ENCODE measurements at places on chromosomes 2 and 18.

GRCh38 chr2:176152350-176153181, 1.2 kb downstream of the HOXD4 start:
- no peak for DNase-seq

GRCh38 chr18:75418293-75419005, 9.1 kb downstream of the SMIM21 start:
- no peak for DNase-seq

DNA sequence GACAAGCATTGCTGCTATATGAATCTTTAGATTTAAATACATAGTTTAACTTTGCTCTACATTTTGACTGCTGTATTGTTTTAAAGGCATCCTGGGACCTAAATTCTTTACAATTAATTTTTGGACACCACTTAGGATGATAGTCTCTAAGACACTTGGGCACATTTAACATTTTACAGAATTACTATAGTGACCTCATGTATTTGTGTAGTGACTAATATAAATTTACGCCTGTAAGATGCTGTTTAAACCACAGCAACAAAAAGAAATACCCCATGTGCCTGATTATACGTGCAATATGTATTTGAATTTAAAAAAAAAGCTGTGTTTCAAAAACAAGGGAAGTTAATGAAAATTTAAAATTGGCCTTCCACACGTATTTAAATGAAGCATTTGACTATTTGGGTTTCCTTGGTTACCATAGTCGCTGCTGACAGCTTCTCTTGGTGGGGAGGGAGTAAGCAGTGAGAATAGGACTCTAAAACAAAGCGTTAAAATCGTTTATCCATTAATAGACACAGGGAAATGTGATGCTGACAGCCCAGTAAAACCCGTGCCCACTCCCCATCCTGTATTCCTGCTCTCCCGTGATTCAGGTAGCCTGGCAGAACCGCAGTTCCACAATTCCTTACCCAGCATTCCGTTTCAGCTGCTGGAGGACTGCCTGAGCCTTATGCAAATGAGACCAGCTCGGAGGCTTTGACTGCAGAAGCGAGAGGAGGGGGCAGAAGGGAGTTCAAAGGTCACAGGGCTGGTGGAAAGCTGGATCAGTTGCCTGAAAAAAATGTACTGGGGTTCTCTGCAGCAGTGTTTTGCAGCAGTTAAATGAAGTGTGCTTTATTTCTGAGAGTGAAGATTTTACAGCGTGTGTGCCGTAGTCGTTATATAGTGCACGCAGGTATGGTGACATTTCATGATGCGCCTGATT, 104.3 kb downstream of the CSRNP3 start:
- DNase-seq = no peak

DNA sequence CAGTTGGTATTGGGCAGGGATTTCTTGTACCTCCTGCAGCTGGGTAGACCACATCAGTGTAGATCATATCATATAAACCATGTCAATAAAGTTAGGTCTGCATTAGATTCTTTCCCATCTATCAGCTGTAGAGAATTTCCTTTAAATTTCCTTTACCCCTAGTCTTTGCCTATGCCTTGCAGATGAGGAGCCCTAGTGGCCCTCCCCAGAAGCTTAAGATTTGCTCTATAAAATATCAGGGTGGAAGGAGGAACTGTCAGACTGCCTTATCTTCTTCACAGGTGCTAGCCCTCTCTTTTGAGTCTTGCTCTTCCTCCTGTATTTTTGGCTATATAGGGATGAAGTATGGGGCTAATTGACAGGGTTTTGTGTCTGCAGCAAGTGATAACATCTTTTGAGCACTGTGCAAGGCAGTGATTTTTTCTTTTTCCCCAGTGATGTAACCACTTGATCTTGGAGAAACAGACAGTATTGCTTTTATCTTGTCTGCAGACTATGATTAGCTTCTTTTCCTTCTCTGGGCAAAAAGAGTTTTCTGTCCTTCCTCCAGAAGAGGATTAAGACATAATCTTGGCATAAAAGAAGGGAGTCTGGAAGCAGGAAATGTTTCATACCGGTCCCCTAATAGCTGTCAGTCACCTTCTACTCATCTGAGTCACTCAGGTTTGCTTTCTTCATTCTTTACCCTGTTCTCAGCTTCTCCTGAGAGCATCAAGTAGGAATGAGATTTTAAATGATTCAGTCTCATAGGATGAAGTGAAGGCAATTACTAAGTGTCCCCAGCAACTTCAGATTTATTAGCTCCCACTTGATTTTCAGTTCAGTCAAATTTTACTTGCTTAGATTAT, 286.4 kb downstream of the CDH19 start:
- DNase-seq = no peak

DNA sequence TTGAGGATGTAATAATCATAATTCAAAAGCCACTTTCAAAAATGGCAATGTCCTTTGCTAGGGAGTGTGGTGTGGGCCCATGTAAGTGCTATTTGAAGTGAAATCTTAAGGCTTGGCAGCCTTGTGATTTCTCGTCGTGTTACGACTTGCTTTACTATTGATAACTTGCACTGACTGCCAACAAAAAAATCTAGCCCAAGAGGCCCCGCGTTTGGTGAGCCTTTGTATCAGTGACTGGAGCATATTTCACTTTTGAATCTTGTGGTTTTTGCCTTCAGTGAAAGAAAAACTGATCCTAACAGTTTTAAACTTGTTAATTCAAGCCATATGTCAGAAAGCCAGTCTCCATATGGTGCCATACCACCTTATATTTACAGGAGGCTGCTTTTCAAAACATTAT, 248.0 kb downstream of the TMEM182 start:
- DNase-seq = no peak

DNA sequence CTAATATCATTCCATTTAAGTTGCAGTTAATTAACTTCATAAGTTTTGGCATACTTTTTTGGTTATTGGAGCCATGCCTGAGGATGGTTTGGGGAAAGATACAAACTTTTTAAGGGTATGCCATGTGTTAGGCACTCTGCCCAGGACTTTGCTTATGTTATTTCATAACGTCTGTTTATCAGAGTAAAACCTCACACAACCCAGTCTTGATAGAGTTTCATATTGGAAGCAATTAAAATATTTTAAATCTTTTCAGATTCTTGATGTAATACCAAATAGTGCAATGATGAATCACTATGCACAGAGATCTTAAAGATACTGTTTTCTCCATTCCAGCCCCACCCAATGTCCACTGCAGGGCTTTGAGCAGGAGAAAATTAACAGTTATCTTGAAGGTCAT, 529.1 kb upstream of the HNMT start:
- no peak for DNase-seq

DNA sequence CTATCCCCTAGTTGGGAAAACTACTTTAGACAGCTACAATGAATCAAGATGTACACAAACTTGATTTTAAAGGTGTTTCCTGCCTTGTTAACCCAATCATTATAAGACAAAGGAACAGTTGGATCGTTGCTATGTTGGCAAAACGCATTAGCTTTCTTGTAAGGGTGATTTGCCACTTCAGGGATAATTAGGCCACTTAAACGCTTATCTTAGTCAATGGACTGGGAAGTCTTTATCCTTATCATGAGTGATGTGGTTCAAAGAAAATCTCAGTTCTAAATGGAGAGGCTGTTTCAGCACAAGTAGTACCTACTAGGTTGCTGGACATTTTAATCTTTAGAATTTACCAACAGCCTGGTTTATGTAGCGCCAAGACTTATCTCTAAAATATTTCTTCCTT, 406.1 kb upstream of the MEX3C start:
- DNase-seq = no peak

- no peak for DNase-seq
Measured at GRCh38 chr2:182666674-182667314, 49.3 kb upstream of the DNAJC10 start.

Measured in activated T-helper 1 cell treated with anti-CD3 and anti-CD28 coated beads, Interleukin-2, amount 50 U/mL, for 16 hours (primary cell).